Stimulated activated CD8-positive, alpha-beta memory T cell treated with anti-CD3 and anti-CD28 coated beads, Interleukin-2, amount 100 ng/mL, for 1 hour (primary cell): ENCODE measurements at places on chromosomes 13 and 19.

DNA sequence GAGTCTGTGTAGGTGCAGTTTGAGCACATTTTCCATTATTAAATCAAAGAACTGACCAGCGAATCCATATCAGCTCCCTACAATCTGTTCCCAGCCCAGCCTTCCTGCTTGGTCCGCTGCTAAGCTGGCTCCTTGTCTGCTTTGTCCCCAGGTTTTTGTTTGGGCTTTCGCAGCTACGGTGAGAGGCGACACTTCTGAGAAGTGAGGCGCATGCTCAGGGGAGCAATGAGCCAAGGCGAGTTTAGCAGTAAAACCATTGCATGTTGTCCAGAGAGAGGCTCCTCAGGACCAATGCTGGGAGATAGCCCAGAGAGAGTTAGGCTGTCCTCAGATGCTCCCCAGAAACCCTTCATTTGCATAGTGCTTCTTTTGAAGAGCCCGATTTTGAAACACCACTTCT, 162.0 kb downstream of the ITGBL1 start:
- DNase-seq: no peak

- DNase-seq: no peak
Observed at GRCh38 chr19:13640611-13641010, 123.7 kb upstream of the MRI1 start.

- DNase-seq: no peak
Observed at GRCh38 chr13:21987793-21988192, 316.9 kb downstream of the FGF9 start.

GRCh38 chr13:98321395-98321794, 144.3 kb upstream of the RNF113B start:
- no peak for DNase-seq

DNA sequence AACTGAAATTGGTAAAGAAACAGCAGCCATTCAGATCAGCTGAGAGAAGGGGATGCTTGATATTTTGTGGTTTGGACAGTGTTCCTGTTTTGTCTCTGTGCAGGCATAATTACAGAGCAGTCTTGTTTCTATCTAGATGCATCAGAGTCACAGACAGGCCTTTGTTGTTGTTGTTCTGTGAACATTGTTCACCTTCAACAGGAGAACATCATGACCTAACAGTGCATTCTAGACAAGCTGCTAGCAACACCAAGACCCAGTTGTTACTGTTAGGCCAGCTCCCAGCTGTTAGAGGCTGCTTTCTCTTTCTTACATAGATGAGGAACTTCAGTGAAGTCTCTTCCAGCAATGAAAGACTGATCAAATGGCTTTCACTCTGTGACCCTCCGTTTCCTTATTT, 8.5 kb upstream of the LSR start:
- DNase-seq: no peak

DNA sequence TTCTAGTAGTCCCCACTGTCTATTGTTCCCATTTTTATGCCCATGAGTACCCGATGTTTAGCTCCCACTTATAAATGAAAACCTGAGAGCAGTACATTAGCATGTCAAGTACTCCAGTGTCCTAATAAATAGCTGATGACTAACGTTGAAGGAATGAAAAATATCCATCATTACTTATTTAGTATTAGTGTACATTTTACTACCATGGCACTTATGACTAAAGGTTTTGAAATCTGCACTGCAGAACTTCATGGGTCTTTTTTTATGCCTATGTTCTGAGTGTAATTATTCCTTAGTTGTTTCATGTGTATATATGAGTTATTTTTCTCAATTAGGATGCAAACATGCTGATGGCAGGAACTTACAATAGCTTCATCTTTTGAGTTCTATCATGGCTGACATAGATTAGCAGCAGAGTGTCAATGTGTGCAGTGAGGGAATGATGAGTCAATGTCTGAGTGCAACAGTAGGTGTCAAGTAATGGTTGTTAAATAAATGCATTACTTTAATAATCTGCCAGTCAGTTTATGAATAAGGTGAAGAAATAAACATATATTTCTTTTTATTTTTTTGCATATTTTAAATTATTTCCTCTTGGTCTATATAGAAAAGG, 188.4 kb downstream of the ITGBL1 start:
- no peak for DNase-seq

DNA sequence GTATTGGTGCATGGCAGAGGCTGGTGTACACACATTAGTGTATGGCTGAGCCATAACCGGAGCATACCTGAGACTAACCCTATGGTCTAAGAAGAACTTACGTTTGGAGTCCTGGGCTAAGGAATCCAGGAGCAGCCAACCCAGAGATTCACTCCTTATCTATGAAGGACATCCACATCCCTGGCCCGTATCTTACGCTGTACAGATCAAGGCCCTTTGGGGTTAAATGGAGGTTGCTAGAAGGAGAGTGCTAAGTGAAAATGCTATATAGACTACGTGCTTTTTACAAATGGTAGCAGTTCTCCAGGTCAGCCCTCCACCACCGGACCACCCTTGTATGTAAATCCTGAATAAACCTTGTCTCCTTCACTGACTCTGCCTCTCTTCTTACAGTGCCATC, 1.9 kb upstream of the SUGT1 start:
- no peak for DNase-seq

- no peak for DNase-seq
Observed at GRCh38 chr13:72062566-72062965, 195.6 kb upstream of the DACH1 start.

GRCh38 chr13:113135281-113135760, 12.7 kb downstream of the F10 start:
- DNase-seq: no peak
